Large intestine (tissue), 12 donors: ENCODE measurements at places on chromosomes 11 and 22. TPM values are rescaled to one million over a fixed set of nuclear protein-coding genes. Genes with fewer than 3 reads are reported as not detected.

WBP2NL gene
- polyA plus RNA-seq = 1.5 TPM

DNA sequence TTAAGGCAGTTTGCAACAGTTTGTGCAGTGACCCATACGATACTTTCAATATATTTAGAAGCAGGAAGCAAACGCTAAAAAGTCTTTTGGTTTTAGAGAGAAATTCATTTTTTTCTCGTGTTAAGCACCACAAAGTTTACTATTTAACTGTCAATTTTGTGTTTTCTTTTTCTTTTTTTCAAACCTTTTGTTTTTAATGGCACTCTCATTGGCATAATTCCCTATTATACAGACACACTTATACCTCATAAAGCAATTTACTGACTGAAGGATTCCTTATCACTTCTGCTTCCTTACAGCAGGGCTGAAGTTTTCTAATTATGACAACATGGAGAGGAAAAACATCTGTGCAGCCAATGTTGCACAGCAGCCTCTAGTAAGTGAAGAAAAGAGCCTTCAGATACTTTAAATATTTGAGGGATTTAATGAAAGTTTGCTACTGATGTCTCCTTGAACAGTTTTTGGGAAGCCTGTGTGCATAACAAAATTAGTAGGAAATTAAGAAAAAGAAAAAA, 2191.2 kb downstream of the LRRC4C start:
- no peak for DNase-seq

TMEM41B gene
- polyA plus RNA-seq = 33.0 TPM

RIMBP3B gene
- 0.06 TPM for polyA plus RNA-seq

GRCh38 chr11:46338636-46338987, 8.7 kb upstream of the DGKZ start:
- no peak for DNase-seq

DNA sequence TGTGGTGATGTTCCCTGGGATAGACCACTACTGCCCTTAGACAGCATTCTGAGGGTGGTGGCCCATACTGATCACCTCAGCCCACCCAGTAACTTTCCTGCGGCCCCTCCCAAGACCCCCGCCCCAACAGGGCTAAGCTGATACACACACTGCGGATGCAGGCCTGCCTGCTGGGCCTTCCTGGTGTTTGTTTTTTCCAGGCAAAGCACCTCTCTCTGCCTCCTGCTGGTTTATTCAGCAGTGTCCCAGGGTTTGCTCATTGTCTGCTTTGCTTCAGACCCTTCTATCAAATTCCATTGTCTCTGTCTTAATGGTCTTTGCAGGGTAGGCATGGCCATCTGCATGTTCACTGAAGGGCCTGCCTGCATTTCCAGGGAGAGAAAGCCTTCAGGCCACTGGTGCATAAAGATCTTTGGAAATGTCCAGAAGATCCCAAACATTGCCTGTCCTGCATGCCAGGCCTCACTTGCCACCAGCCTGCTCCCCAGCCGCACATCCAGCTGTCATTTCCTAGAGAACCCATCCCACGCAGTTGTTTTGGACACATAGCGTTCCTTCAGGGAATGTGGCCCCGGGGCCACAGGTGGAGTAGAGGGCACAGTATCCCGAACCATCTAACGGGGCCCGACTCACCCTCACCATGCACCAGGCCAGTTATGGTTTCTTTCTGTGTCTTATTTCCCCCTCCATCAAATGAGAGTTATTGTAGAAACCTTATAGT, 50.2 kb downstream of the BCR start:
- no peak for DNase-seq

ANO5 gene
- 8.2 TPM for polyA plus RNA-seq

GRCh38 chr11:95081412-95081811, 8.2 kb upstream of the ENDOD1 start:
- no peak for DNase-seq

MS4A3 gene
- 0.24 TPM for polyA plus RNA-seq

DNA sequence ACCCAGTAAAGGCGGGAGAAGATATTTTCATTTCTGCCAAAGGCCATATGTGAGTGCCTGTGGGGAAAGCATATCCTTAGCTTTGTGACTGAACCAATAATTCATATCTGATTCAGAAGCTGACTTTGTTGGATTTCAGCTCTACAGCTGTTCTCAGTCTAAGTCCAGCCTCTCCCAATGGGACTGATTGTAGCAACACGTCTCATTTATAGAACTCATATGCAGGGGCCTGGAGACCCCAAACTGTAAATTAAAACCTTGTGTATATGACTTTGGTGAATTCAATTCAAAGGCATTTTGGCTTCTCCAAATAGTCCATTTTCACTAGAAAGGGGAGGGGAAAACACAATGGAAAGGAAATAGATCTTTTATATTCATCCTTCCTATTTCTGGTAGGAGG, 250.4 kb upstream of the SORL1-AS1 start:
- no peak for DNase-seq

GRCh38 chr22:44876921-44877320, 124.5 kb downstream of the ARHGAP8 start:
- no peak for DNase-seq

TRIM29 gene
- polyA plus RNA-seq = 1.8 TPM
